Cortex of kidney (tissue), 1 donor: ENCODE measurements at places on chromosomes 2 and 18.

- no peak for DNase-seq
These were observed 84.9 kb downstream of the MAP4K4 start for GRCh38 chr2:101782427-101782792.

GRCh38 chr18:6652098-6652497 lies 77.4 kb upstream of the ARHGAP28 start:
- DNase-seq = no peak

DNA sequence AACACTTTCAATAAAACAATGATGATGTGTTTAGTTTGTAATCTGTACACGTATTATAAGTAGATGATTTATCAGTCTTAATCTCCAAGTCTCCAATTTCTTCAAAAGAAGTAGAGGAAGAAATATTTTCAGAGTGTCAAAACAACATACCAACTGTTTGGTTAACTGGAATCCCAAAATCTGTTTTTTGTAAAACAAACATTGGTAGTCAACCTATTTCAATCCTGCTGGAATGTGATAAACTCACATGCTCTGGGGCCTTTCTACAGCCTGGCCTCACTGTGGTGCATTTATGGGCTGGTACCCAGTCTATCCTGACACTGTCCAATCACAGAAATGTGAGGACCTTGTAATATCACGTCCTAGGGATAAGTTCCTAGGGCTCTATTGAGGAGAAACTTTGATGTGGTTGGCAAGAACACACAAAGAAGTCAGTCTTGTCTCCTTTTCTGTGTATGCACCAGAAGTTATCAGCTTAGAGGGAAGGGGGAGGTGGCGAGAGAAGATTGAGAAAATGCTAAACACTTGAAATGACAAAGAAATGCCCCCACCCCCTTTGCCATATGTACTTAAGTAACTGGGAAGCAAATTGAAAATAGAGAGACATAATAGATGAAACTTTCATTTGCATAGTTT lies 47.2 kb downstream of the PRKRA start:
- no peak for DNase-seq

GRCh38 chr2:97702731-97703470 lies 10.5 kb upstream of the ZAP70 start:
- DNase-seq = no peak
